Effector CD8-positive, alpha-beta T cell (primary cell): ENCODE measurements at places on chromosomes 2 and 18.

DNA sequence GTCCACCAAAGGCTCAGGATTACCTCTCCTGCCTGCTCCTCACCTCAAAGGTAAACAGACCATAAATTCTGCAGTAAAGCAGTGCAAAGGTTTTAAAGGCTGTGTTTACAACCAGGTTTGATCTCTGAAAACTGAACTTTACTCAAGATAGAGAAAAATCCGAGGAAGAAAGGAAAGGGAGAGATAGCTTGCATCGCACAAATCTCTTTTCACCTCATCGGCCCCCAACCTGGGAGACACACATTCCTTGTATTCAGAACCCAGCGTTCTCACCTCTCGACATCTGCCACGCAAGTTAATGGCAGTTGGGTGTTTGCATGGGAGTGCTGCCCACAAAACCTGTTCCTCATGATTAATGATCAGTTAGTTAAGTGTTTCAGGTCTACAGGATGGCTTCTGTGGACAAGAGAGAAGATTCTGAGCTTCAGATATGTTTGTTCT lies 72.6 kb downstream of the GATA6 start:
- DNase-seq: no peak

DNA sequence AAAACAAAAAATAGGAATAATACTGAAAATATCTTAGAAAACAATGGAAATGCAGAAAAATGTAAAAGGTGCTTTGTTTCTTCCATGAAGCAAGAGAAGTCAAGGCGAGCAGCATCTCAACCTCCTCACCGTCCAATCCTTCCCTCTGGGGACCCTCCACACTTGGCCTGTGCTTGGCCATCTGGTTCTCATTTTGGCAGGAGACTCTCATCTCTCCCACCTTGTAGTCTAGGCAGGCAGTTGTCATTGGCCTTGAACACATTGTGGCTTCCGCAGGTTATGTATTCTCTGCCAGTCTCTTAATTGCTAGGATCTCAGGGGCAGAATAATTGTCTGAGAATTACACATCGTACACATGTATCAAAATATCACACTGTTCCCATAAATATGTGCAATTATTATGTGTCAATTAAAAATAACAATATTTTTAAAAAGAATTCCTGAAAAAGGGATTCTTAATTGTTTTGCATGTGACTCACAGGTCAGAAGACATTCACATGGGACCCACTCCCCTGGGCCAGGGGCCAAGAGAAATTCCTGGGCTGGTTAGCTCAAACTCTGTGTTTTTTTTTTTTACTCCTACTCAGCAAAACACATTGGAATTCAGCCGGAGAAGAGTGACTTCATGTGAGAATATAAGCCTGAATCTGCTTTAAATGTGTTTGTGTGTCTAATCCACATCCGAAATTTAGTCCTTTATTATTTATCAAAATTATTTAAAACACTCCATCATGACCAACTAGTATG lies 14.0 kb upstream of the ANKRD62 start:
- no peak for DNase-seq

GRCh38 chr18:13534631-13535030 lies 191.7 kb downstream of the FAM210A start:
- no peak for DNase-seq

DNA sequence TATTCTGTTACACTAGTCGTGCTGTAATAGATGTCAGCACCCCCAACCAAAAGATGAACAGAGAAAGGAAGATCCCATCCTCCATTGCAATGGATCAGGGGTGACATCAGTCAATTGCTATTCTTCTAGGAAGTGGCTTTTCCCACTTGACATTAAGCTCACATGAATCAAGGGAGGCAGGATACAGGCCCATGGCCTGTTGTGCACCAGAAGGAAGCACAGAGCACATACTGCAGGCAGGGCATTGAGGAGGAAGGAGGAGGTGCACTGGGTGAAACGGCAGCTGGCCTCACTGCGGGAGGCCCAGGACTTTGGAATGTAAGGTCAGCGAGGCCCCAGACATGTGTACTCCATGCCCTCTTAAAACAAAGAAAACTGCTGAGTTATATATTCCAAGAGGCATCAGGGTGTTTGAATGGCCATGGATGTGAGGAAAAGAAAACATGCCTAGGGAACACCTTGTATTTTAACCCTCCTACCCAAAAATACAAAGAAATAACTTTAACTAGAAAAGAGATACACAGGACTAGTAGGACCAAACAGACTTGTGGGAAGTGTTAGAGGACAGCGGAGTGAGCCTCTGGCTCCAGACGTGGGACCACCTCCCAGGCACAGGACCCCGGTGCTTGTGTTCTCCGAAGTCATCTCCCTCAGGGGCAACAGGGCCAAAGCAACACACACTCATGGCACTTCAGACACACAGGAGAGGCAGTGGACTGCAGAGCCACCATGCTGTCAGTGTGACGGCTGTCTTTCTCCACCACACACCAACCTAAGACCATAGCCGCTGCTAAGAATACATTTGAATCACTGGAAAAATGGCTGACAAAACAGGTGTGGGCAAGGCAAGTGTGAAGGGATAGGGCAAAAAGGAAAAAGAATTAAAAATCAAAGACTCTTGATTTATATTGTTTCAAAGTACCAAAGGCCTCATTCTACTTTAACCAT lies 51.4 kb upstream of the RIOK3 start:
- DNase-seq: no peak
